CD4-positive, alpha-beta memory T cell (primary cell): ENCODE measurements at places on chromosomes 12 and 14. TPM values are rescaled to one million over a fixed set of nuclear protein-coding genes. Genes with fewer than 3 reads are reported as not detected.
A peak's percentile ranks its signal among the peaks of the same experiment; 100 is the strongest.

DNA sequence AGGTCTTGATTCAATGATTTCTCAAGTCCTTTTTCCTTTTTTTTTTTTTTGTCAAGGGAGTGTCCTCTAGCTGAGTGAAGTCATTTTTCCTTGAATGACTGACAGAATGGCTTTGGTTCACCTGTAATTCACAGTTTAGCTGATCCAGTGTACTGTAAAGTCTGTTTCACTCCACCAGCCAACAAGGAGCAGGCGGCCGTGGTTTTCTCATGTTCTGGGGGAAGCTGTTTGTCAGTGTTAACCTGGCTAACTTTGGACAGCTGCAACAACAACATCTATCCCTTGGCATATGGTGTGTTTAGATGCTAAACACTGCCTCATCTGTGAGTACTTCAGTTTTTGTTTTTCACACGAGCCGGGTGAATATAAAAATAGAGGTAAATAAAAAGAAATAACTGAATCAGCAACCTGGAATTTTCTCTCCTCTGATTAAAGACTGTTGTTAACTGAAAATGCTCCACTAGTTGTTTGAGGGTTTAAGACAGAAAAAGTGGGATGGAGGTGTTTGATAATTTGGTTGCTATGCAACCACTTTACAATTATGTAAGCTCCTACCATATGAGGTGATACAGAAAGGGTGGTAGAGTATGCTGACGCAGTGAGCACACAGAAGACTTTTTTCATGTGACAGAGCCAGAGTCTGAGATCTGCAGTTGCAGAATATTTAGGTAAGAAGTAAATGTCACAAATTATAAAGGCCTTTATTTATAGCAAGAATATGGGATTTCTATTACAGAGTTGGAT, 50.3 kb upstream of the SLC2A13 start:
- no peak for DNase-seq
- H3K36me3 ChIP-seq = no peaks in the 10 kb centered on the region
- H3K4me3 ChIP-seq = no peak overlapping the region
- H3K27me3 ChIP-seq = no peaks in the 10 kb centered on the region

Gene RHNO1
- 107 TPM for polyA plus RNA-seq

- H3K27ac ChIP-seq = no peak overlapping the region
- H3K36me3 ChIP-seq = no peaks in the 10 kb centered on the region
- no peaks in the 10 kb centered on the region for H3K4me1 ChIP-seq
- H3K4me3 ChIP-seq = no peak overlapping the region
These were observed 120.7 kb upstream of the PTPRB start for GRCh38 chr12:70757830-70758493.

DNA sequence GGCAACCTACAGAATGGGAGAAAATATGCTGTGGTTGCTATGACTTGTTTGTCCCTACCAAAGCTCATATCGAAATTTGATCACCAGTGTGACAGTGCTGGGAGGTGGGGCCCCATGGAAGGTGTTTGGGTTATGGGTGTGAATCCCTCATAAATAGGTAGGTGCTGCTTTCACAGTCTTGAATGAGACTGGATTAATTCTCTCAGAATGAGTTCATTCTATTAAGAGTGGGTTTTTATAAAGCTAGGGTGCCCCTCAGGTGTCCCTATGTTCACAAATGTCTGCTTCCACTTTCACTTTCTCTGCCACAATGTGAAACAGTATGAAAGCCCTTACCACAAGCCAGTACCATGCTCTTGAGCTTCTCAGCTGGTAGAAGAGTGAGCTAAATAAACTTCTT, 133.5 kb downstream of the CPNE8 start:
- no peaks in the 10 kb centered on the region for H3K36me3 ChIP-seq
- peak overlapping the region; percentile 13 for H3K4me3 ChIP-seq
- H3K27me3 ChIP-seq = no peaks in the 10 kb centered on the region
- DNase-seq = no peak
- H3K27ac ChIP-seq = no peak overlapping the region

DNA sequence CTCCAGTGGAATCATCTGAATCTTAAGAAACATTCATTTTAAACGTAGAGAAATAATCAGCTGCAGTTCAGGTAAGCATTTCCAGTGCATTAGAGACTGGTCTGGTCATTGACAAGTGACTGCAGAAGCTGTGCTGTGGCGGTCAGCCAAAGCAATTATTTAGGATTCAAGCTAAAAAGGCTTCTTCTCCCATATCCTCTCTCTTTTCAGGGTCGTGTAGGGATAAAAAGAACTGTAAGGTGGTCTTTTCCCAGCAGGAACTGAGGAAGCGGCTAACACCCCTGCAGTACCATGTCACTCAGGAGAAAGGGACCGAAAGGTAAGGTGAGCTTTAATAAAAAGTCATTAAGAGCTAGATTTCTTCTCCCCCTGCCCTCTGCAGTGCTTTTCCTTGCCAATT, 48.1 kb downstream of the MSRB3 start:
- H3K27ac ChIP-seq = no peak overlapping the region
- H3K36me3 ChIP-seq = no peaks in the 10 kb centered on the region
- H3K27me3 ChIP-seq = no peaks in the 10 kb centered on the region
- DNase-seq = no peak
- H3K4me3 ChIP-seq = no peak overlapping the region
- no peaks in the 10 kb centered on the region for H3K4me1 ChIP-seq

Gene CCDC175
- polyA plus RNA-seq = not detected

DNA sequence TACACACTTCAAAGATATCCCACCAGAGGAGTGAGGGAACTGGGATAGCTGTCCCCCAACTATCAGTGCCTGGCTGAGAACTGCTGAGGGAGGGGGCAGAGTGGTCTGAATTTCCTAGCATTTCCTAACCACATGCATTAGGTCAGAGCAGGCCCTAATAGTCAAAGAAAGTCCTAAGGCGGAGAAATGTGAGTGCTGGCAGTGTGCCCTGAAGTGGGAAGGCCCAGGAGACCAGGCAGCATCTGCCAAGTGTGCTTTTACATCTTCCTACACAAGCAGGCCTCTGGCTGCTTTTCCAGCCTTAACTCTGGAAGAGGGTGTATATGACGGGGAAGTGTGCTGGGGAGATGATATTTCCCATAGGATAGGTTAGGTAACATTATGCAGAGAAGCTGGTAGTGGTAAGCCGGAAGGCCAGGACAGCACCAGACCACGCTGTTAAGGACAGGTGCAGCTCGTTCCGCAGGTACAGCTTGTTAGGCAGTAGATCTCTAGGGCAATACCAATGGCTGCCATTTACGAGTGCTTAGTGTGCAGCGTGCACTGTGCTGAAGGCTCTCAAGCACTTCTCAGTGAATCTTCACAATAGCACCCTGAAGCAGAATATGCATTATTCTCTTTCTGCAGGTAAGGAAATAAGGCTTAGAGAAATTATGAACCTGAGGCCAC, 9.1 kb upstream of the CCDC198 start:
- no peaks in the 10 kb centered on the region for H3K27me3 ChIP-seq
- no peaks in the 10 kb centered on the region for H3K4me1 ChIP-seq
- H3K27ac ChIP-seq = no peak overlapping the region
- H3K4me3 ChIP-seq = no peak overlapping the region

Gene OR4K17
- polyA plus RNA-seq = not detected

Gene CTSG
- polyA plus RNA-seq = not detected

Gene OR4E2
- polyA plus RNA-seq = not detected

GRCh38 chr12:64806593-64807460, 17.6 kb upstream of the TBC1D30 start:
- H3K4me1 ChIP-seq = peaks cover 3% of the 10 kb centered on the region
- no peak overlapping the region for H3K27ac ChIP-seq
- no peak overlapping the region for H3K4me3 ChIP-seq
- DNase-seq = no peak
- H3K27me3 ChIP-seq = no peaks in the 10 kb centered on the region

Gene SERPINA5
- not detected for polyA plus RNA-seq

Gene IQSEC3
- polyA plus RNA-seq = not detected

- no peak overlapping the region for H3K27ac ChIP-seq
- DNase-seq = no peak
- H3K36me3 ChIP-seq = no peaks in the 10 kb centered on the region
- no peak overlapping the region for H3K4me3 ChIP-seq
These were observed 2.0 kb downstream of the YBX3 start for GRCh38 chr12:10720974-10721650.

DNA sequence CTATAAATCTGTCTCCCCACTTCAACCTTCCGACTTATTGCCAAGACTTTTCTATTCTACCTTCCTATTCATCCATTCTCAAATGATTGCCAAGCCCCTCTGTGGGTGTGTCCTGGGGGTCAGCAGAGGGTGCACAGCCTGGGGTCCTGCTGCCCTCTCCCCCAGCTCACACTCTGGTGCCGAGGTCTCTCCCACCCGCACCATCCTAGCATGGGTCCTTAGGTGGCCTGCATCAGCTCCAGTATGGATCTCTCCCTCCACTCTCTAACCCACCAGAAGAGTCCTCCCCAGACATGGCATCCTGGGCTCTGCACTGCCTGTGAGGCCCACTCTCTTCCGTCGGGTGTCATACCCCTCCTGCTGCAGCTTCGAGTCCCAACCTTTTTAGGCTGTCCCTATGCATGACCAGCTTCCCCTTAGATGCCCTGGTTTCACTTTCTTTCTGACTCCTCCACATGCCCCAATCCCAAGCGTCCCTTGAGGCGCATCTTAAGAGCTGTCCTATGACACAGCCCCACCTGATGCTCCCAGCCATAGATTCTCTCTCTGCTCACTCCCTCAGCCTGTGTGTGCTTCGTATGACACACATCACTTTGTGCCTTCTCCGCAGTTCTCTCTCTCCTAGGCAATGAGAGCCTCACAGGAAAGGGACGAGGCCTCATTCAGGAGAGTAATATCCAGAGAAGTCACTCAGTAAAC, 43.9 kb downstream of the GIT2 start:
- H3K4me1 ChIP-seq = peaks cover 14% of the 10 kb centered on the region
- DNase-seq = no peak
- no peak overlapping the region for H3K4me3 ChIP-seq

Gene RAP1B
- polyA plus RNA-seq = 433 TPM

DNA sequence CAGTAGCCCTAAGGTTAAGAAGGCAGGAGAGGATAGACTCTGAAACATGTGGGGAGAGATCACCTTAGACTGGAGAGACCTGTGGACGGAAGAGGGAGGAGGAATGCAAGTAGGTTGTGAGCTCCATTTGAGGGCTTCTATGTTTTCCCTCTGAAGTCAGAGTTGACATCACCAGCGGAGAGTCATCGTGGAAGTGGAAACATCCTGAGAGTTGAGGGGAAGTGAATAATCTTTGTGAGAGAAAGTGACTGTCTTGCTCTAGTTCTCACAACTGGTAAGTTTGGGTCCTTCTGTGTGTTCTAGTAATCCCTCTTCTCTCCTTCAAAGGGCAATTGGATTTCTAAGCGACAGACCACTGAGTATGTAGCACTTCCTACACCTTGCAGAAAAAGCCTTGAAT, 103.6 kb upstream of the CCND2 start:
- DNase-seq = no peak
- H3K4me3 ChIP-seq = no peak overlapping the region
- H3K36me3 ChIP-seq = no peaks in the 10 kb centered on the region
- H3K4me1 ChIP-seq = peaks cover 5% of the 10 kb centered on the region
- no peak overlapping the region for H3K27ac ChIP-seq
- no peaks in the 10 kb centered on the region for H3K27me3 ChIP-seq

GRCh38 chr14:70770490-70770889, 38.8 kb downstream of the MAP3K9 start:
- no peaks in the 10 kb centered on the region for H3K27me3 ChIP-seq
- H3K36me3 ChIP-seq = no peaks in the 10 kb centered on the region
- H3K27ac ChIP-seq = no peak overlapping the region
- DNase-seq = no peak
- H3K4me3 ChIP-seq = no peak overlapping the region

DNA sequence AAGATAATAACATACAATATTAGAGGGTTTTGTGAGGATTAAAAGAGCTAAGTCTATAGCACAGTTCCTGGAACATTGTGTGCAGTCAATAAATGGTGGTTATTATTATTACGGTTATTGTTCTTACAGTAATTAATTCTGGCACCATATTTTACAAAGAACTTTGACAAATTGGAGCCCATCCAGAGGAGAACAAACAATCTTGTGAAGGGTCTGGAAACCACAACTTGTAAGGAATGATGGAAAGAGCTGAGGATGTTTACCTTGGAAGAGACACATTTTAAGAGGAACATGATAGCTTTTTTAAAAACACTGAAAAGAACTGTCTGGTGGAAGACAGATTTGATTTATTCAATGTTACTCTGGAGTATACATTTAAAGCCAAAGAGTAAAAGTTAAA, 150.5 kb upstream of the KRR1 start:
- no peak for DNase-seq
- no peak overlapping the region for H3K27ac ChIP-seq
- H3K36me3 ChIP-seq = no peaks in the 10 kb centered on the region
- H3K27me3 ChIP-seq = no peaks in the 10 kb centered on the region

Gene SLC7A7
- 0.75 TPM for polyA plus RNA-seq

DNA sequence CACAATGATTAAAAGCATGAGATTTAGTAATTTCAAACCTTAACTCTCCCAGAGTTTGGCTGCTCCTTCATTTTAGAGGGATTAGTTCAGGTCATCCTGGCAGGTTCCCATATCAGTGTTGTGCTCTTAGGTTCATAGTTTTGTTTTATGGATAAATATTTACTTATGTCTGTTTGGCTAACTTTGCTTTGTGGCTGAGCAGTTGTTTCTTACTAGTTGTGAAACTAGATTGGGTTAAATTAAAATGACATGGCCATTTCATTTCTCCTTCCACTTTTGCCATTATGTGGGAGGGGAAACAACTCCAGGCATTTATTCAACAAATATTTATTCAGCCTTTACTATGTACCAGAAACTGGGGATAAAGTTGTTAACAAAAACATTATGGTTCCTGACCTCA, 158.8 kb downstream of the TMTC3 start:
- no peaks in the 10 kb centered on the region for H3K27me3 ChIP-seq
- no peaks in the 10 kb centered on the region for H3K4me1 ChIP-seq
- DNase-seq = no peak
- no peaks in the 10 kb centered on the region for H3K36me3 ChIP-seq

DNA sequence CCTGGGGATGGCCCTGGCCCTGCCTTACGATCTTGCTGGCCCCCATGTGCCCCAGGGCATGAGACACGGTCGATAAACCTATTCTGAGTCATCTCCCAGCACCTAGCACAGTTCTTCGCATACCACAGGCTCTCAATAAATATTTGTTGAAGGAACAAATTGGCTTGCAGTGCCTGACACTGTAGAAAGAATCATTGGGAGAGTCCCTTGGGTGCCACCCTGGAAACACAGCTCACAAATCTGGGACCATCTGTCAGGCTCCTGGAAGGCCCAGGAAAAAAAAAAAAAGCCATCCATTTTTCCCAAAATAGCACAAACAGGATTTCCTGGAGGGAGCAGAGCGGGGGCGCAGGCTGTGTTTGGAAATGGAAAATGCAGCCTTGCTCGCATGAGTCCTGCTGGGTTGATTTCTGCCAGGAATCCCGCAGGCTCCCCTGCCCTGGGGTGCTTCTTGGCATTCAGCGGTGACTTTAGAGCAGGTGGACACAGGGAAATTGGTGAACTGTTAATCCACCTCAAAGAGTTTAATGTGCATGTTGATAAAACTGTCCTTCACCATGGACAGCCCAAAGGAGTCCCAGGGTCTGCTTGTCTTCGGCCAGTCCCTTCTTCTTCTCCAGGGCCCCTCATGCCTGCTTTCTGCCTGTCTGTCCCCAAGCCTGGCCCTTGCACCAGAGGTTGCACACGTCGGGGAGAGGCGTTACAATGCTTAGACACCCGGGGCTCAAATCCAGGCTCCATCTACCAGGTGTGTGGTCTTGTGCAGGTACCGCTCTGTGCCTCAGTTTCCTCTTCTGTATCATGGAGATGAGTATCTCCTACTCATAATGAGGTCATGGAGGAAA, 106.1 kb upstream of the RFLNA start:
- H3K36me3 ChIP-seq = no peaks in the 10 kb centered on the region
- H3K27me3 ChIP-seq = no peaks in the 10 kb centered on the region
- no peaks in the 10 kb centered on the region for H3K4me1 ChIP-seq
- H3K27ac ChIP-seq = no peak overlapping the region
